ENCODE measurements at places on chromosomes 3 and 15.

DNA sequence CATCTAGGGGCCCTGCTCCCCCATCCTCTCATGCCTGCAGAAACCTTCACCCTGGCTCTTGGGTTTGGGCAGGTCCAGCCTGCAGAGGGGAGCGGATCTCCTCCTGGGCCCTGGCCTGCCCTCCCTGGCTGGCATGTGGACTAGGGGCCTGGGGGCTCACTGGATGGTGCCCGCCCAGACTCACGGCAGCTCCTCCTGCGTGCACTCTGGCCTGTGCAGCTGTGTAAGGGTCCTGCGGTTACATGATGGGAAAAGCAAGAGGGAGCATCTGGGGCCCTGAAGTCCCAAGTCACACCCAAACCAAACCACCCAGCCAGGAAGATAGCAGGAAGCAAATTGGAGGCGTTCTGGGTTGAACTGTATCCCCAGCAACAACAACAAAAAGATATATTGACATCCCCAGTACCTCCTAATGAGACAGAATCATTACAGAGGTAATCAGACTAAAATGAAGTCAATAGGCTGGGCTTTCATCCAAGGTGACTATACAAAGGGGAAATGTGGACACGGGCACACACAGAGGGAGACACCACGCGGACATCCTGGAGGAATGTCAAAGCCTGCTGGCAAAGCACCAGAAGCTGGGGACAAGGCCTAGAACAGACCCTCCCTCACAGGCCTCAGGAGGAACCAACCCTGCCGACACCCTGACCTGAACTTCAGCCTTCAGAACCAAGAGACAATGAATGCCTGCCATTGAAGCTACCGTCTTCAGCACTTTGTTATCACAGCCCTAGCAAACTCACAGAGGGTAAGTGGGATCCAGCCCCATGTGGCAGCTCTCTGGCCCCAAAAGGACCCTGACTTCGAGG, 10.4 kb upstream of the CLK3 start:
- DNase-seq = no peak

DNA sequence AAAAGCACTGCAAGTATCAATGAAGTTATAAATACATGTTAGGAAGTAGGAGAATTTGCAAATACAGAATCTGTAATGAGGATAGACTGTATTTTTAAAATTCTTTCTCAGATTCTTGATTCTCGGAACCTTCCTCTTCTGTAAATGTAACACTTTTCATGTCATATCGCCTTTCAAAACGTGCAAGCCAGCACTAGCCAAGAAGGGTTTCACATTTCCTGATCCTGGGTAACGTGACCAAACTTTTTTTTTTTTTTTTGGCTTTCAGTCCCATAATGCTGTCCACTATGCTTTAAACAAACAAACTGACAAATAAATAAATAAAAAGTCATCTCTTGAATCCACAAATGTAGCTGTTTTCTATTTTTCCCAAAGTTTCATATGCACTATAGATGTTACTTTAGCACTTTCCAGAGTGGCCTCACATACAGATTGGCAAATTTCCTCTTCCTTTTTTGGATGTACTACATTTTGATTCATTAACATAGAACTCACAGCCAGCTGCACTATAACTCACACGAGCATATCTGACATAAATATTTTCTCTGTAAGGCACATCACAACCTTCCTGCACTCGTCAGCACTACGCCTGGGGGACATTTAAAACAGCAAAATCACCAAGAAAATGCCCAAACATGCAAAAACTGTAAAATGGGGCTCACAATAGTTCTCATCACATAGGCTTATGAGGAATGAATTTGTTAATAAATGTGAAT, 208.1 kb downstream of the OSBPL10 start:
- no peak for DNase-seq

DNA sequence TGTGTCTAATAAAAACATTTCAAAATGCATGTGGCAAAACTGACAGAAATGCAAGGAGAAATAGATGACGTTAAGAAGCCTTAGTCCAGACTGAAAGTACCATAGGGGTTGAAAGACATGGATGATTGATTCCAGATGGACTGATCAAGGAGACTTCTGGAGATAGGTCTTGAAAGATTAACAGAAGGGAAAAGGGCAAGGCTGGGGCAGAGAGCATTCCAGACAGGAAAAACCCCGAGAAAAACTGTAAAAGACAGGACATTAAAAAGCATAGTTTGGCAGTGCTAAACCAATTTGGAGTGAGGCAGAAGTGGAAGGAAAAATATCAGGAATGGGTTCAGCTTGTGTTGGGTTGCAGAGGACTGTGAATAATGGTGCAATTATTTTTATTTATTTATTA, 375.2 kb upstream of the SGO1 start:
- DNase-seq = no peak

GRCh38 chr3:137347817-137348368, 390.1 kb downstream of the IL20RB start:
- no peak for DNase-seq

DNA sequence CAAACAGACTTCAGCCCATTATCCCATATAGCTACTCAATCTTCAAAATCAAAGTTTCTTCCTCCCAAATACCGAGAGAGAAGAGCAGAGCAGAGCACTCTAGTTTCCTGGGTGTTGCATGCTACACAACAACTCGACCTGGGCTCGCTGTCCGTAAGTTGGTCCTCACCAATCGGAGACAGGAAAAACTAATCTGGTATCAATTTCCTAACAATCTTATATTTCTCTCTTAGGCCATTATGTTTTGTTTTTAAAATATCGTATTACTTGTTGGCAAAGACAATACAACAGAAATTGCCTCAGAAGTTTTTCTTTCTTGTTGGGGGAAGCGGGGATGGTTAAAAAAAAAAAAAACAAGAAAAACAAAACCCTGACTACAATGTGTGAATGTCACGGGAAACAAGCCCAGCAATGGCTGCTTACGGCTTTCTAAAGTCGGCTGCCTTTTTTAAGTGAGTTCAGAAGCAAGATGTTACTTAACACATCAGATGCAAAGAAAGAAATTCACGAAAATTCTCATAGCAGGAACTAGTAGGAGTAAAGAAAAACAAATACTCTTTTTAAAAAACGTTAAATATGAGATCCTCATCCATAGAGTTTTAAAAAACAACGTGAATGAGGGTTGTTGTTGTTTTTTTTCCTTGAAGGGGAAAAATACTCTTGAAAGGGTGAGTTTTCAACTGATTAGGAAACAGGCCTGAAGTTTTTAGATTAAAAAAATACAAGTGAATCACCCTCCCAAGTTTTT, 1.9 kb downstream of the VGLL4 start:
- DNase-seq = no peak

DNA sequence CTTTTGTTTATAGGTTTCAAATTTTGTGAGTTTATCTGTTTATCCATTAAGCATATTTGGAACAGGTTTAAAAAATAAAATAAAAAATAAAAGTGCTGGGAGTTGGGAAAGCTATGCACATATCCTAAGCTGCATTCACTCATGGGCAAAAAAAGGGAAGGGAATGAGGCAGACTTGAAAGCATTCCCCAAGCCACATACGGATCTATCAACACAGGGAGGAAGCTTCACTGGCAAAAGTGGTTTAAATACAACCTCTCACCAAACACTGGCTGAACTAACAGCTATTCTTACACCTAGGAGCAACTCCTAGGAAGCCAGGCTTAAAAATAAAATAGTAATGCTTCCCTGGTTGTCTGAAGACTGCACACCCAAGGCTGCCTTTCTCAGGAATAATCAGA, 101.2 kb downstream of the PCCB start:
- no peak for DNase-seq

- no peak for DNase-seq
These were observed 99.3 kb downstream of the ABHD5 start for GRCh38 chr3:43790060-43790459.

DNA sequence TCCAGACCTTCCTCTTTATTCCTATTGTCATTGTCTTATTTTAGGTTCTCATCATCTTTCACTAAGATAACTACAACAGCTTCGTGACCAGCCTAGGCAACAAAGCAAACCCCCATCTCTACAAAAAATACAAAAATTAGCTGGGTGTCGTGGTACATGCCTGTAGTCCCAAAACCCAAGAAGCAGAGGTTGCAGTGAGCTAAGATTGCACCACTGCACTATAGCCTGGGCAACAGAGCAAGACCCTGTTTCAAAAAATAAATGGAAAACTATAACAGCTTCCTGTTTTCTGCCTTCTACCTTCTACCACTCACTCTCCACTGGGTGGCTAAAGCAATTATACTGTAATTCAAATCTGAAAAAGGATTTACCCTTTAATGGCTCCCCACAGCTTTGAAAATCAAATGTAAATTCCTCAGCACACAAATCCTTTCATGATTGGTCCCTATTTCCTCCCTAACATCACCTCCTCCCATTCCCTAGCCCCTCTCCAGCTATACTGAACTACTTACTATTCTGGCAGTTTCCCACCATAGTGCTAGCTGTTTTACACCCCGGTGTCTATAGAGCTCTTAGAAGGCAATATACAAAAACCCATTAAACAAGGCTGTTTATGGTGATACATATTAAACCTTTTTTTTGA, 33.4 kb downstream of the LRRFIP2 start:
- DNase-seq = no peak

DNA sequence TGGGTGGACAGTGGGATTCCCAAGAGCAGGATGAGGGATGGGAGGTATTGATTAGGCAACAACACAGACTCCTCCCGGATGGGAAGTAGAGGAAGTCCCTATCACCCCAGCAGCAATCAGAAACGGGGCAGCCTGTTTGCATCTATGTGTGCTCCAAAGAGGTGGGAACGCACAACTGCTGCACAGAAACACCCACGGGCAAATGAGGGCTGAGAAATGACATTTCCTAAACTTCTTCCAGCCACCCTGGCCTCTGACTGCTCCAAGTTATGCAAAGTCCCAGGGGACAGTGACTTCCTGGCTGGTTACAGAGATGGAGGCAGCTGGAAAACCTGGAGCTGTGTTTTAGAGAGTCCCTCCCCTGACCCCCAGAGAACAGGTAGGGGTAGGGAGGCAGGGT, 42.6 kb downstream of the HCN4 start:
- no peak for DNase-seq

GRCh38 chr3:31159331-31160039, 265.0 kb upstream of the GADL1 start:
- DNase-seq = no peak

- DNase-seq = no peak
These were observed 58.1 kb upstream of the MYRIP start for GRCh38 chr3:39751286-39751685.

GRCh38 chr3:83843716-83844115, 1115.1 kb upstream of the CADM2 start:
- DNase-seq = no peak

GRCh38 chr3:10407361-10407760, 86.4 kb upstream of the SEC13 start:
- no peak for DNase-seq

- DNase-seq = no peak
These were observed 39.2 kb upstream of the POLR2M start for GRCh38 chr15:57667171-57667849.

- no peak for DNase-seq
These were observed 33.7 kb upstream of the TTBK2 start for GRCh38 chr15:42954291-42954690.

DNA sequence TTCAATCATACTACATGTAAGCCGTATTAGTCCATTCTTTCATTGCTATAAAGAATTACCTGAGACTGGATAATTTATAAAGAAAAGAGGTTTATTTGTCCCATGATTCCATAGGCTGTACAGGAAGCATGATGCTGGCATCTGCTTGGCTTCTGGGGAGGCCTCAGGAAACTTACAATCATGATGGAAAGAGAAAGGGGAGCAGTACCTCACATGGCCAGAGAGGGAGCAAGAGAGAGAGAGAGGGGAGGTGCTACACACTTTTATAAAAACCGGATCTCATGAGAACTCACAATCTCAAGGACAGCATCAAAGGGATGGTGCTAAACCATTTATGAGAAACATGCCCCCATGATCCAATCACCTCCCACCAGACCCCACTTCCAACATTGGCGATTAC, 14.3 kb upstream of the CLASP2 start:
- DNase-seq = no peak

DNA sequence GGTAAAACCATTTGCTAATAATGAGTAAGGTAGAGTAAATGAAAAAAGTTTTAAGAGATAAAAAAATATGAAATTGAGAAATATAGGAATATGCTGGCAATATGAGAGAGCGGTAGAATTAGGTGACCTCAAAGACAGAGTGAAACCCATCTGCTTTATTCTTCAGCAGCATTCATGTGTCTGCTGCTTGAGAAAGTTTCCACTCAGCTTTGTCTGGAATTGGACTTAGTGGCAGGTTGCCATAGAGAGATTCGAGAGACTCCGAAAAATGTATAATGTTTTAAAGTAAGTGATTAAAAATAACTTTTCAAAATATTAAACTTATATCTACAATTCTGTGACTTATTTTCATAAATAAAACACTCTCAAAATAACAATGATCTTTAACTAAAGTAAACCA, 5.0 kb downstream of the SUCNR1 start:
- DNase-seq = no peak

DNA sequence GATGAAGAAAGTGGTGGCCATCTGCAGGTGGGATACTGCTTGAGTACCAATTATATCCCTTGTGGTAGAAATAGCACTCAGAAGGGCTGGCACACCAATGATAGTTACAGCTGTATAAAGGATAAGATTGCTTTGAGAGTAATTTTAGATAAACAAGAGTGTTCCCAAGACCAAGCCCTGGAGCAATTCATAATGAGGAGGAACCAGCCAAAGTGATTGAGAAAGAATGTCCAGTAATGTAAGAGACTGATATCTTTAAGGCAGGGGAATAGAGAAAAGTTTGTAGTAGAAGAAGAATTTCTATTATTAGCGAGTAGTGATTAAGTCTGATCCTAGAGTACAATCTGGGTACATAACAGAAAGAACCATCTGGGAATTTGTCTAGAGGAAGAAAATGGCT, 945.1 kb downstream of the OTOL1 start:
- no peak for DNase-seq

DNA sequence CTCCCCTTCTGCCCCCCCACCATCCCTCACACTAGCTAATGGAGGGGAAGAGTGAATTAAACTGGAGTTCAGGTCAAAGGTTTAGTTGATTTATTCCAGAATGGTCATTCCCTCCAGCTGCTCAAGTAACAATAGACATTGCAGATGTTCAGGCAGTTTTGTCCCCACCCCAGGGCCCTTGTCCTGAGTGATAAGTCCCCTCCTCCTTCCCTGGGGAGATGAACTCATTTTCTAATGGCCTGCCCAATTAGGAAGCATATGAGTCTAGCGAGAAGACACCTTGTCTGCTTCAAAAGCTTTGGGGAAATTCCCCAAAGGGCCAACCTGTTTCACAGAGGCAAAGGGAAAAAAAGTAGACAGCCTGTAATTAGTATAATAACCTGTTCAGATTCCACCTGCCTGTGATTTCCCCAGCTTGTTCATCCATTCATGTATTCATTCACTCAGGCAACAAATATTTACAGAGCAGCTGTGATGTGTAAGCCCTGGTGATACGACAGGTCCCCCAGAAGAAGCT, 165.3 kb downstream of the SHQ1 start:
- no peak for DNase-seq

GRCh38 chr15:73956743-73957135, 30.5 kb downstream of the LOXL1 start:
- DNase-seq = no peak

- peak; percentile 87 for DNase-seq
These were observed 42.5 kb downstream of the TPRA1 start for GRCh38 chr3:127547761-127548605.
